ENCODE measurements at places on chromosomes 5 and 9. TPM values are rescaled to one million over a fixed set of nuclear protein-coding genes. Genes with fewer than 3 reads are reported as not detected.

DNA sequence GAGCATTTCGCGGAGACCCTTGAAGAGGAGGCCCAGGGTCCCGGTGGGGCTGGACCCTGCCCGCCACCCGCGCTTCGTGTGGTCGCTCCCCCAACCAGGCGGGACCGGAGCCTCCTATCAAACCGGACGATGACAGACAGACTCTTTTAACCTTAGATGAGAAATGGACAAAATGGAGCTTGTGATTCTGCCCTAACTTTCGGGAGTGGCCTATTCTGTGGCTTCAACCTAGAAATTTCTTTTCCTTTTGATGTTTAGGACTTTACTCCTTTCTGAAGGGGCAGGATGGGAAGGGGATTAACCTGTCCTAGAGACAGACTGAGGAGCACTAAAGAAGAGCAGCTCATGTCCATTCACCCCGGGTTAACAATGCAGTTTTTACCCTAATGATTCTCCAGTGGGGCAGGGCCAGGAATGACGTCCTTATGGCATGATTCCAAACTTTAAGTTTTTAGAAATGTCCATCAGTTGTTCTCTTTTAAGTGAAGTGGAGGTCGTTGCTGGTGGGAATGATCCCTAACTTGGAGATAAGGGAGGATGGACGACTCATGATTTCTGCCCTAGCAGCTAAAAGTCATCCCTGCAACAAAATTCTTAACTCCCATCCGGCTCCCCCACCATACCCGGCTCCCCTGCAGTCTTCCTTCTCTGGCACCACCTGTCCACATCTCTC is 1.0 kb downstream of the NIPSNAP3A start:
- no peak for DNase-seq

- no peak for DNase-seq
Measured at GRCh38 chr9:136981588-136982231, 1.1 kb upstream of the LCNL1 start.

DNA sequence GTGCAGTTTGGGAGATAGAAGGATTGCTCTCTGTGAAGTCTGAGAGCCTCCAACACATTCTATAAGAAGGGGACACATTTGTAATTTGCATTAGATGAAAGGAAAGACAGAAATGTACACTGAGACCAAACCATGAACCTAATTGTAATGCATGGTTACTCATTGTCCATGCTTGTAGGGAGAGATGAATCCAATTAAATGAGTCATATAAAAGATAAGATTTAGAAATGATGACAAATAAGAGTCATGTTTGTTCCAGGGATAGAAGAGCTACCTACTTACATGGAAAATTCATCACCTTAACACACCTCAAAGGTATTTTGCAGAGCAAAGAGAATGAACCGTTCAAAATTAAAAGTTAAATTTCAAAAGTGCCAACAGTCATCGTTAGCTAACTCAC is 85.1 kb downstream of the FBXL7 start:
- no peak for DNase-seq

DNA sequence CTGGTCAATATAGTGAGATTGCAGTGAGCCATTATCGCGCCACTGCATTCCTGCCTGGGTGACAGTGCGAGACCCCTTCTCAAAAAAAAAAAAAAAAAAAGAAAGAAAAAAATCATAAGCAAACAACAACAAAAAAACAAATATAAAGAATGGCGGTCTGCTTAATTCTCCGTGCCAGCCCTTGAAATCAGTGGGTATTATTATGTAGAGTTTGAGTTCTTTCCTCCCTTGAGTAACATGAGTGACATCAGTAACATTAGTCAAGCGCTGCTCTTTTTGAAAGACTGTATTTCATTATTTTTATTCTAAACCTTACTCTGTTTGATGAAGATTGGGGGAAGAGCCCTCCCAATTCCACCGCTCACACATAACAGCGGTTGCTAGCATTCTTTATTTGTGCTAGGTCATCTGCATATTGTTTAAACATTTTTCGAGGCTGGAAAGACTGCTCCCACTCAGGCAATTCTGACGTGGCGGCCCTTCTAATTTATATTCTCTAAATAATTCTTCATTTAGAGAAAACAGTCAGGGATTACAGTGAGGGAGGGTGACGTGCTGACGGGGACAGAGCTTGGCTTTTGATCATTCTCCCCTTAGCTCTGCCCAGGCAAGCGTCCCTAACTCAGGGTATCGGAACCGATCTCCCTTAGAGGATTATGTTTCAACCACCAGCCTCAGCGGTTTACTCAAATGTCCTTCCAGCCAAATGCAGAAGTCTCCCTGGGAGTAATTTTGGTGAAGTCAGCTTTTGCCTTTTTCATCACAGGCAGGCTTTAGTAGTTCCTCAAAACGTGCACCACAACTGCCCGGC is 860 bp upstream of the MARCHF6 start:
- DNase-seq: no peak

DNA sequence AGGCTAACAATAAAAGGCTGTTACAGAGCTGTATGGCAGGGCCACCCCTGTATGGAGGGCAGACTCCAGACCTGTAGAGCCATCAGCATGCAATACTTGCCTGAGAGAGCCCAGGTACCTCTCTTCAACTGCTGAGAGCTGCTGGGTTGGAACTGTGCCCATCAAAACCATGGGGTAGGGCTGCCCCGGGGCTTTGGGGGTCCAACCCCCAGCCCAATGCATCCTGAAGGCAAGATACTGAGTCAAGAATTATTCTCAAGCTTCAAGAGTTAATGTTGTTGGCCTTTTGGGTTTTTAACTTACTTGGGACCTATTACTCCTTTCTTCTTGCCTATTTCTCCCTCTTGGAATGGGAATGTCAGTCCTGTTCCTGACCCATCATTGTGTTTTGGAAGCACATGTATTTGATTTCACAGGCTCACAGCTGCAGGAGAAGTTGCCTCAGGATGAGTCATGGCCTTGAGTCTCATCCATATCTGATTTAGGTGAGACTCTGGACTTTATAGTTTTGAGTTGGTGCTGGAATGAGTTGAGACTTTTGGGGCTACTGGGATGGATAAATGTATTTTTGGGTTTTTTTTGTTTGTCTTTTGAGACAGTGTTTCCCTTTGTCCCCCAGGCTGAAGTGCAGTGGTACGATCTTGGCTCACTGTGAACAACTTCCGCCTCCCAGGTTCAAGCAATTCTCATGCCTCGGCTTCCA is 21.0 kb upstream of the CDK7 start:
- no peak for DNase-seq

DNA sequence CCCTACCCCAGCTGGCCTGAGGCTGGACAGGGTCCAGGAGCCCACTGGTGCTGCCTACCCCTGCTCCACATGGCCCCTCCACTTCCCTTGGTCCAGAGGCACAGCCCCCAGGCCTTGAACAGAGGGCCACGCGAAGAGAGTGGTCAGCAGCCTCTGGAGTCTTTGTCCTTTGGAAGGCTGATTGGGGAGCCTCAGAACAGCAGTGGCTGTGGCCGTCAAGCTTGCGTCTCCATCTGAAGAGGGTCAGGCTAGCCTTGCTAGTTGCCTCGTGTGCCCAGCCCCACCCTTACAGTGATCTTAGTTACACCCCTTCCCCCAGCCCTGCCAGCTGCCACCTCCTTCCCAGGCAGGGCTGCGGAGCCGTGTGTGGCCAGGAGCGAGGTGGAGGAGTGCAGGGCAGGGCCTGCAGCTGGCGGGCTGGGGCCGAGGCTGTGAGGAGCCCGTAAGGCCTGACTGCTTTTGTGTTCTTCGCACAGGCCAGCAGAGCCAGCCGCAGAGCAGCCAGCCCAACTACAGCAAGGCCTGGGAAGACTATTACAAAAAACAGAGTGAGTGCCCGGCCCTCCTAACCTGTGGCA is 30.1 kb upstream of the PRDM12 start:
- peak; percentile 43 for DNase-seq

GRCh38 chr5:68534131-68534940 is 318.8 kb downstream of the PIK3R1 start:
- no peak for DNase-seq

DNA sequence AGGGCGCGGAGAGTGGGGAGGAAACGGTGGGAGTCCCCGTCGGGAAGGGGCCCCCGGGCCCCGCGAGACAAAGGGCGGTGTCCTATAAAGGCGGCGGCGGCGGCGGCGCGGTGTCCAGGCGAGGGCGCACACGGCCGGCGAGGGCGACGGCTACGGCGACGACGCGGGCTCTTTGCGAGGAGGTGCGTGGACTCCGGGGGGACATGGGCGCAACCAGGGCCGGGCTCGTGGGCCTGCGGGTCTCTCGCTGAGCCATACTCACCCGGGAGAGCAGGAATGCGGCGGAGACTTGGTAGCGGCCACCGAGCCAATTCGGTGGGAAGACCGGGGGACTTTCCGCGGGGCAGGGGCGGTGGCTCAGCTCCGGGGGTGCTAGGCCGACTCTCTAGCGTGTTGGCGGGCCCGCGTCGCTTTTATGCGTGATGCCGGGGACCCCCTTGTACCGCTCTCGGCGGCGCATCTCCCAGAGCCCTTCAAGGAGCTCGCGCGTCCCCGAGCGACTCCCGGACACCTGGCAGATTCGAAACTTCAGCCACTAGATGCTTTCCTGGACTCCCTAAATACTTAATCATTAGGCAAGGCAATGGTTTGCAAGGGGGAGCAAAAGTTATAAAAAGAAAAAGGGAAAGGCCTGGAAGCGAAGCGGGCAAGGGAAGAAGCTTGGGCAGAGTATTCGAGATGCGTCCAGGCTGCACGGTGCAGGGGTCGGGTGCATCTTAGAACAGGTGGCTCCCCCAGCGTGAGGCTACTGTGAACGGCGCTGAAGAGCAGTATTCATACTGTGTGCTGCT is 5.9 kb upstream of the TAL2 start:
- DNase-seq: peak; percentile 67

DNA sequence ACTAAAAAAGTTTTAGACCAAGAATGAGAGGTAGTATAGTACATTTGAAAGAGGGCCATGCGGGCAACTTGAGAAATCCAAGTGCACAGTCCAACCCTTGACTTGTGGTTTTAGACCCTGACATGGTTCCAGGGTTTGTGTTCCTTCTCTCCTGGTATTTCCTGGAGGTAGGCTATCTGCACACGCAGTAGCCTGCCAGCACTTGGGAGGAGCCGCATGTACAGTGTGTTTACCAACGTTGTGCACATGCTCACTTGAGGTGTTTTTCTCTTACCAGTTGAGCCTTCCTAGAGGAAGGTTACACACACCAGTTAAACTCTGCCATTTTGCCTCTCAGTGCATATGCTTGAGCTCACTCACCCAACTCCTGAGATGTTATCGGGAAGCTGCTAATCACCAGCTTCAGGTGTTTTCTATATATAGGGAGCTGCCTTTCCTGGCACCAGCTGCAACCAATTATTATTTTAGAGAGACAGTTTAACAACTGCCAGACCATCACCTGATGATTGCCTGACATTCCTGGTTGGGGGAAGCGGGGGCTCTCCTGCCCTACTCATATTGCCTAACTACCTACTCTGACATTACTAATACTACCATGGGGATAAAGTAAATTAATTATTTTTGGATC is 593.4 kb upstream of the TUSC1 start:
- no peak for DNase-seq

GRCh38 chr9:111870774-111871498 is 25.7 kb upstream of the UGCG start:
- no peak for DNase-seq

- no peak for DNase-seq
Measured at GRCh38 chr9:115673599-115673998, 480.0 kb upstream of the PAPPA start.

Gene SLC6A3
- total RNA-seq: 22.4 TPM

DNA sequence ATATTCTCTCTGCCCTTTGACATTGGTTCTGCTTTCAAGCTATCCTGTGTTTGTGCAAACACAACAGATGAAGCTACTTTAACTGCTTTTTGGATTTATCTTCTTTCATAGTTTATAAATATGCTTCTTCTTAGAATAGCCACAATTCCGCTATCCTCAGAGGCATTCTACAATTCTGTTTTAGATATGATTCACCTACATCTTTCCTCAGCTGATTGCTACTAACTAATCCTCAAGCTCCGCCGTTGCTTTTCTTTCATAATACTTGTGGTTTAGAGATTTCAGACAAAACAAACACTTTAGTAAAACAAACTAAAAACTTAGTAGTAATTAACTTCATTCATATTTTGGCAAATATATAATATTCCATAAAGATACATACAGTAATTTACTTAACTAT is 52.5 kb downstream of the ECPAS start:
- no peak for DNase-seq

Gene C8G
- 14.5 TPM for total RNA-seq

Gene PAEP
- total RNA-seq: not detected

Gene SPATA31C1
- total RNA-seq: not detected

Gene ARID3C
- total RNA-seq: not detected

Gene PPP2CA
- 193 TPM for total RNA-seq

DNA sequence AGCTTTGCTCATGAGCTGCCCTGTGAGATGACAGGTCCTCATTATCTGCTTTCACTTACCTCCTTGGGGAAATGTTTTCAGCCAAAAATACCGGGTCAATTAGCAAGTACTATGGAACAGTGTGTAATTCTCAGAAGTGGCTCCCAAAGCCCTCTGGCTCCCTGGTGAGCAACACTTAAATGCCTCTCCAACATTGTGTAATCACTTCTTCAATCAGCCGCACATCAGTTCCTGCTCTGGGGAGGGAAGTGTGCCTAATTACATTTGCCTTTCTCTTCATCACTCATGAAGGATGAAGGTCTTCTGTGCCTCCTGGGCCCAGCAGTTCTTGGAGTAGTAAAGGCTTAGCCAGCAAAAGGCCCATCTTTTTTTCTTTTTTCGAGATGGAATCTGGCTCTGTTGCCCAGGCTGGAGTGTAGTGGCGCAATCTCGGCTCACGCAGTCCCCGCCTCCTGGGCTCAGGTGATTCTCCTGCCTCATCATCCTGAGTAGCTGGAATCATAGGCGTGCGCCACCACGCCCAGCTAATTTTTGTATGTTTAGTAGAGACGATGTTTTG is 23.1 kb downstream of the NIM1K start:
- DNase-seq: peak; percentile 43

DNA sequence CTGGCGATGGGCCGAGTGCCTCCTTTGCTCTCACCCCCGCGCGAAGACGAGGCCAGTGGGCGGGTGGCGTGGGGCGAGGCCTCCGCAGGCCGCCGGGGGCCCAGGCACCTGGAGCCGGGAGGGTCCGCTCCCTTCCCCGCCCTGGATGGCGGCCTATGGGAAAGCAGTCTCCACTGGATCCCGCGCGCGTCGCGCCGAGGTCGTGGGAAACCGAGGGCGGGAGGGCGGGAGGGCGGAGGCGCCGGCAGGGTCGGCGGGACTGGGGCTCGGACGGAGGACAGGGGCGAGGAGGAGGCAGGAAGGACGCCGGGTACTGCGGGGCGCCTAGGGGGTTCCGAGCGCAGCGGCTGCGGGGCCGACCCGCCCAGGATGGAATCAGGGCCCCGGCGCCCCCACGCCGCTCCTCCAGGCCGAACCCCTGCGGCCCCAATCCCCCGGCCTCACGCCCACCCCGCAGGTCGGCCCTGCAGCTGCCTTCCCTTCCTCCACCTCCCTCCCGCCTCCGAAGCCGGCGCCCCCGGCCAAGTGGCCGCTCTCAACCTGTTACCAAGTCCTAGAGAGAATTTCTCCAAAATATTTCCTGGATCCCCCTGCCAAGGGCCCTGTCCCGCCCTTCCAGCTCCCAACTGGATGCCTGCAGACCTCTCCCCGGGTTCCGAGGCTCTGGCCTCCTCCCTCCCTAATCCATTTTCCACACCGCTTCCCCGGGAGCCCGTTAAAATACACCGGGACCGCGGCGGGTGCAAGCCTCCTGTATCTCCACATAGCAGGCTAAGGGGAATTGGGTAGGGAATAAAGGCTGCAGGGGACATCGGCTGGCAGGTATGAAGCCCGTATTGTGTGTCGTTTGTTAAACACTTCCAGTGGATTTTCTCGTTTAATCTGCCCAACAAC is 146.3 kb downstream of the ERCC6L2 start:
- DNase-seq: peak; percentile 28
